ENCODE measurements at places on chromosomes 12 and 14.

- DNase-seq, result no peak
These were observed 37.2 kb downstream of the BTBD7 start for GRCh38 chr14:93295541-93296220.

GRCh38 chr12:124273630-124274029, 21.3 kb upstream of the RFLNA start:
- DNase-seq, result no peak

DNA sequence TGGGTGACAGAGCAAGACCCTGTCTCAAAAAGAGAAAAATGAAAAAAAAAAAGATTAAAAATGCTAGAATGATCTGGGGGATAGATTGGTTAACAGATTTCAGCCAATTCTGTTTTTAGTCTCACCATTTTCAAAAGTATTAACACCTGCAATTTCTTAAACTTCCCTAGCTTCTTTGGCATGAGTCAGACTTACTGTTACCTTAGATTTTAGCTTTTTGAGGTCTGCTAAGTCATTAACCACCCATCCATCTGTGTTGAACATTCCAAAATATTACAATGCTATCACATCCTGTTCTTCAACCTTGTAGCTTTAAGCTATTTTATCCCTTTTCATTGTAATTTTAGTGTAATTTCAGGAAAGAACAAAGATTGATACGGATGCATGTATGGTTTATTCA, 59.3 kb downstream of the PPP1R13B start:
- no peak for DNase-seq

DNA sequence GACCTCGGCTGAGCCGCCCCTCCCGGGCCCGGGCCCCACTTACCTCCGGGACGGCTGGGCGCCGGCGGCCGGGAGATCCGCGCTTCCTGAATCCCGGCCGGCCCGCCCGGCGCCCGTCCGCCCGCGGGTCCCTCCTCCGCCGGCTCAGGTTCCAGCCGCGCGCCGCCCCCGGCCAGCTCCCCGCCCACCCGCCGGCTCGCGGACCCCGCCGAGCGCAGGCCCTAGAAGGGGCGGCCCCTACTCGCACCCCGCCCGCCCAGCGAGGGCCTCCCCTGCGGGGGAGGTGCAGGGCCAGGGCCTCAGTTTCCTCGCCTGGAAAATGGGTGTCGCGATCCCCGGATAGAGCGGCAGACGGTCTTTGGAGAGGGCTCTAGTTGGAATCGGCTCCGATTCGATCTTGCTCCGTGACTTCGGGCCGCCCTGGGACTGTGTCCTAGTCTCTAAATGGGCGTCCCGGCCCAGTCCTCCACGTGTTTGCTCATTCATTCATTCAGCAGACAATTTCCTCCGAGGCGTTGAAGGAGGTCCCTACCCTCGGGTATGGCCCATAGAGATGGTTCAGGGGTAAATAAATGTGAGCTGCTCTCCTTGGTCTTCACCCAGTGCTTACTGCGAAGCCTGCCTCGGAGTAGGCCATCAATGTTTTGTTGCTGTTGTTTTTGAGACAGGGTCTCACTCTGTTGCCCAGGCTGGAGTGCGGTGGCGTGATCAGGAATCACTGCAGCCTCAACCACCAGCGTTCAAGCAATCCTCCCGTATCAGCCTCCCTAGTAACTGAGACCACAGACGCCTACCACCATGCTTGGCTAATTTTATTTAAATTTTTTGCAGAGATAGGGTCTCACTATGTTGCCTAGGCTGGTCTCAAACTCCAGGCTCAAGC, at the start of gene TRPV4:
Gene TRPV4 (minus strand): TSS at position 92 of the 883 bp plus-strand sequence. CDS start 18,602 bp downstream, outside the sequence.
- DNase-seq, result peak; percentile 64

DNA sequence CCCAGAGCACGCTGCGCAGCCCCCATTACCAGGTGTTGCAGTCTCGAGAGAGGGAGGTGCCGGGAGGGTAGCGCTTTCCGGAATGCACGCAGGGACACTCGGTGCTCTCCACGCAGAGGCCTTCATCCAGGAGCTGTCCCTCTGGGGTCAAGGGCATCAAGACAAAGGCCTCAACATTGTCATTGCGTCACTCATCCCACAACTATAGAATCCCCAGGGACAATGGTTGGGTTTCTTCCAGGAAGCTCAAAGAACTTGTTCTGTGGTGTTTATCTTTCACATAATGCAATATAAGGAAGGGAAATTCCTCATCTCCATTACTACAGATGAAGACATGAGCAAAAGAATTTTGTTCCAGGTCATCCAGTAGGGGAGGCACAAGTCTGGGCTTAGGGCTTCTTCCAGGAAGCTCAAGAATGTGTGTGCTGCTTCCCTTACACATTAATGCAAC, 52.1 kb downstream of the VWF start:
- no peak for DNase-seq

DNA sequence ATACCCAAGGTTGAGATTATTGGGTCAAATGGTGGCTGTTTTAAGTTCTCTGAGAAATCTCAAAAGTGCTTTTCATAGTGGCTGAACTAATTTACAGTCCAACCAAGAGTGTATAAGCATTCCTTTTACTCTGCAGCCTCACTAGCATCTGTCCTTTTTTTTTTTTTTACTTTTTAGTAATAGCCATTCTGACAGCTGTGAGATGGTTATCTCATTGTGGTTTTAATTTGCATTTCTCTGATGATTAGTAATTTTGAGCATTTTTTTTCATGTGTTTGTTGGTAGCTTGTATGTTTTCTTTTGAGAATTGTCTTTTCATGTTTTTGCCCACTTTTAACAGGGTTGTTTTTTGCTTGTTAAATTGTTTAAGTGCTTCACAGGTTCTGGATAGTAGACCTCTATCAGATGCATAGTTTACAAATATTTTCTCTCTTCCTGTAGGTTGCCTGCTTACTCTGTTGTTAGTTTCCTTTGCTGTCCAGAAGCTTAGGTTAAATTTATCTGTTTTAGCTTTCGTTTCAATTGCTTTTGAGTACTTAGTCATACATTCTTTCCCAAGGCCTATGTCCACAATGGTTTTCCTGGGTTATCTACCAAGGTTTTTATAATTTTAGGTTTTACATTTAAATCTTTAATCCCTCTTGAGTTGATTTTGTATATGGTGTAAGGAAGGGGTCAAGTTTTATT, 881.3 kb upstream of the SEL1L start:
- no peak for DNase-seq

DNA sequence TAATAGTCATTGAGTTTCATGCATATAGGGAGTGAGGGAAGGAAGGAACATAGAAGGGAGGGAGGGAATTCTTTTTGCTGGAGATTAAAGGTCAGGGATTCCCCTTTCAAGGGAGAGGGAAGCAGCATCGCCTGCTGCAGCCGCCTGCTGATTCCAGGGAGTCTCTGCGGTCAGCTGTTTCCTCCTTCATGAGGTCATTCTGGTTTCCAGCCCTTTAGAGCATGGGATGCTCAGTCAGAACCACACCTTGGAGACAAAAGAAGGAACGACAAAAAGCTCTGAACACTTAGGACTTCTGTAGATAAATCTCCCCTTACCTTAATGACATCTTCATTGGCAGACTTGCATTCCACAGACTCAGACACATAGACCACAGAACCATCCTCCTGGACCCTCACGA, 923.0 kb upstream of the TMEM132C start:
- DNase-seq, result no peak

DNA sequence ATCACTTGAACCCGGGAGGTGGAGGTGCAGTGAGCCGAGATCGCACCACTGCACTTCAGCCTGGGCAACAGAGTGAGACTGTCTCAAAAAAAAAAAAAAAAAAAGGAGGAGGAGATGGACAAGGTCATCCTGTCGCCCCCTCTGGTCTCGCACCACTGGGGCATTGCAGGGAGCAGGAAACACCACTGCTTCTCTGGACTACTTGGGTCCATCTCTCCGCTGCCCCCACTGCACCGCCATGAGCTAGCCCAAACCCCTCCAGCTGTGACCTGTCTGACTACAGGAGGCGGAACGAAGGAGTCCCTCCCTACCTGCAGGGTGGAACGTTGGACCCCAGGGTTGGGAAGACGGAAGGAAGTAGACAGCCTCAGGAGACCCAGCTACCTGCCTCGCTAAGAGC, 18.2 kb upstream of the FAM222A start:
- DNase-seq, result no peak

DNA sequence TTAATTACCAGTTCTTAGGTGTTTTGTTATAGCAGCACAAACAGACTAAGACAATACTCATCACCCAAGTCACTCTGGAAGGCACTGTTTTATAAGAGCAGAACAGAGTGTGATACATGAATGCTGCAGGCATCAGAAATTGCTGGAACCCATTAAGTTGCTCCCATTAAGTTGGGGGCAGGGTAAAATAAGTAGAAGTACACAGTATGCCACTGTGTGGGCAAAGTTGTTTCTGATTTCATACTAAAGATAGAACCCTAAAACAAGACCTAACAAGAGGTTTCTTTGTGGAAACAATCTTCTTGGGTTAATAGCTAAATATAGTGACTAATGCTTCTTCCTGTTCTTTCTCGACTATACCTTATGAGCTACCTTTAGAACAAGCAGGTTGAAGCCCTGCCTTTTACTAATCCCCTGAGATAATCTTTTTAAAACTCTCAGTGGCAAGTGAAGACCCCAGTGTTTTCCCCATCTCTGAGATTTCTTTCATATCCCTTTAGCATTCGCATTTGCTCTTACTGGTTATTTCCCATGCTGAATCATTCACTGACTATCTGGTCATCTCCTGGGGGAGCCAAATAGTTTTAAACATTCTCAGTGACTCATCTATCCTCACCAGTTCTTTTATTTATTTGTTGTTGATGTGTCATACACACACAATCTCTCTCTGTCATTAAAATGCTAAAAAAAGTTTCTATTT, 52.3 kb downstream of the SOCS2 start:
- no peak for DNase-seq

- DNase-seq, result no peak
These were observed 8.0 kb upstream of the LGMN start for GRCh38 chr14:92756446-92756845.

DNA sequence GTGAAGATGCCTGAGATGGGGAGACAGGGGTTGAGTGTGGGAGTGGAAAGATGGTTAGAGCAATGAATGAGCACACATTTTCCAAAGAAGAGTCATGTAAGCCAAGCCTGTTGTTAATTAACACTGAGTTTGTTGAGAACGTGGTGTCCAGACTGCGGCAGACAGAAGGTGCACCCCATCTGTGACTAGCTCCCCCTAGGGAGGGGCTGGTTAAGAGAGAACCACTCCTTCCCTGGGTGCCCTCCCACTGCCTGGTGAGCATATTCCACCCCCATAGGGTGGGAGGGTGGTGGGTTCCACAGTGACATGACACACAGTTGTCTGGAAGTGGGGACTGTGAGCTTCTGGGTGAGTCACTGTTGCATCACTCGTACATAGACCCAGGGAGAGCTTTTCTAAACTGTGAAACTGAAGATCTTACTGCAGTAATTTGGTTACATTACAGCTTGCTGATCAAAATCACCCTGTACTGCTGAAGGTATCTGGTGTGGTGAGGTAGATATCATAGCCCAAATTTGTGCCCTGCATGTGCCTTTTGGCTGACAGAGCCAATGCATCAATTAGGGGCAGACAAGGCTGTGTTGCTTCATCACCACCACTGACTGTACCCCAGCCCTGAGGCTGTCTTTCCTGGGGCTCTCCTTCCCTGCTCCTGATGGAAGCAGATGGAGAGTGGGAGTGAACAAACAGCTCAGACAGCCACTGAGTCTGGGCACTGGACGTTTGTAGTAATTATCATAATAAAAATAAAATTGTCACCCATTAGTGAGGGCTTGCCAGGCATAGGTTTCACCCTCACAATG, 150.9 kb downstream of the EMP1 start:
- DNase-seq, result no peak

DNA sequence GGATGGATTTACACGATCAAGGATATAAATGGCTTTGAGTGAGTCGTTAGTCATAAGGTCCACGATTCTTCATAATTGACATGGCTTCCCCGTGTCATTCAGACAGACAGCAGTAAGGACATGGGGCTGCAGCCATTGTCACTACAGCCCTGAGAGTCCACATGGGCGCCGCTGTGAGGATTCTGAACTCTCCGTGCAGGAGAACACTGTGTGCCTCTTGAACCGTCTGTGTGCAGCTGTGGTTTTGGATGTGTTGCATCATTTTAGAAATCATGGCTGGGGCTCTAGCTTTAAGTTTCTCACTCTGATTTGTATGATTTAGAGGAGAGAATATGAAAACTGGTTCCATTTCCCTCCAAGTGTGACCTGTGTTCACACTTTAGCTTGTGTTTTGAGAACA, 47.2 kb downstream of the NPAS3 start:
- DNase-seq, result no peak

DNA sequence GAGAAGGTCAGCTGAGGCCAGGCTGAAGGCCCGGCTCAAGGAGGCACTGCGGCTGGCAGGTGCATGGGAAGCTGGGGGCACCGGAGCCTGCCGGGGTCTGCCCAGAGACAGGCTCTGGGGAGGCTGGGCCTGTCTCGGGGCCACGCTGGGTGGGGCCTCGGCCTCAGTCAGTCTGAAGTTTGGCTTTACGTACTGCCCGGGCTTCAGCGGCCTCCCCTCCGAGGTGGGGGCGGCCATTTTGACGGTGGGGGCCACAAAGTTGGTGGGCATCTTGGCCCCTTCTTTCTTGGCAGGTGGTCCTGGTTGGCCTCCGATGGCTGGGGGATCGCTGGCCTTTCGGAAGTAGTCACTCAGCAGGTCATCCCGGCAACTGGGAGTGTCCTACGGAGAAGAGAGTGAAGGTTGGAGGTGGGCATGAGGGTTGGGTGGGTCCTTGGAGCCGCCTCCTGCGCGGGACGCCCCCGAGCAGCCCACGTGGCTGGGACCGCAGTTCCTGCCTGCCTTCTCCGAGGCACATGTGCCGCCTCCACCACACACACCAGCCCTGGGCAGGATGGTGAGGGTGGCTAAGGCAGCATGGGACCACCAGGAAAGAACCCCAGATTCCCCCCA, 28.9 kb upstream of the GPR68 start:
- no peak for DNase-seq

- peak; percentile 2 for DNase-seq
These were observed 30.7 kb downstream of the CEP290 start for GRCh38 chr12:88111074-88111652.

DNA sequence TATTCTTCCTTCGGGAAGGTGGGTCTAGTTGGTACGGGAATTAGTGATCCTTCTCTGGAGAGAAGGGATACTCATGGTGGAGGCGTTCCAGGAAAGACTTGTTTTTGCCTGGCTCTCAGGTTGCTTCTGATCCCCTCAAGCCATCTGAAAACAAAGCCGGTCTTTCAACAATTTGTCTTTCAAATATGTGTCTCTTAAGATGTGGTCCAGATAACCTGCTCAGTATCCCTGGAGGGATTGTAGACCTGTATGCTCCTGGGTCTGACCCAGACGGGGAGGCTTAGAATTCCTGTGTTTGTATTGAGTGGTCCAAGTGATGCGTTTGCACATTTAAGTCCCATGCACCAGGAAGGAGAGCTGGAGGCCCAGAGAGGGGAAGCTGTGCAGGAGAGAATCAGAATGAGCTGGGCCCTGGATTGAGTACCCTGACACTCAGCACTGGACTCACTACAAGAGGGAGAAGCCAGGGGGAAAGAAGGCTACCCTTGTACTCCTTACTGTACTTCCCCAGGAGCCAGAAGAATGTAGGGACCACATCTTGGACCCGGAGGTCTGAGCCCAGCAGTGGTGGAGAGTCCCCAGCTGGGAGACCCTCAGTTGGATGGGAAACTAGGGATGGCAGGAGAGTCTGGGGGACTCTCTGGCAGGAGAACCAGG, 40.4 kb downstream of the ERH start:
- no peak for DNase-seq

All from renal cortex interstitium (tissue), 15 donors.